ENCODE measurements at places on chromosomes 7 and 10.

- no peak for DNase-seq
These were observed 905 bp downstream of the ASB13 start for GRCh38 chr10:5665373-5666007.

- no peak for DNase-seq
These were observed 427.0 kb downstream of the PHTF2 start for GRCh38 chr7:78225534-78225933.

DNA sequence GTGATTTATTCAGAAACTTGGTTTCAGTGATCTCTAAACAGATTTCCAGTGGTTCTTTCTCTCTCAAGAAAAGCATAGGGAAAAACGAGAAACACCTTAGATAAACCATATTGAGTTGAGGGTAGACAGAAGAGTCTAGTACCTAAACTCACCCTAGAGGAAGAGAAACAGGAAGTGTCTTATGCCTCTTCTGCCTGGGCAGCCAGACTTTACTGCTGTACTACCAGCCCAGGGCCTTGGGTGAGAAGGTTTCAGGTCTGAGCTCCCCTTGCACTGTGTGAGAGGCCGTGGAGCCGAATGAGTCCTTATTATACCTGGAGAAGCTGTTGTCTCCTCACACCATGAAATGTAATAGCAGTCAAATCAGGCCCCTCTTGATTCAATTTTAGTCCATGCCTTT, 18.2 kb downstream of the HIF1AN start:
- DNase-seq: no peak

GRCh38 chr10:121500701-121501332, 97.4 kb downstream of the FGFR2 start:
- DNase-seq: no peak

DNA sequence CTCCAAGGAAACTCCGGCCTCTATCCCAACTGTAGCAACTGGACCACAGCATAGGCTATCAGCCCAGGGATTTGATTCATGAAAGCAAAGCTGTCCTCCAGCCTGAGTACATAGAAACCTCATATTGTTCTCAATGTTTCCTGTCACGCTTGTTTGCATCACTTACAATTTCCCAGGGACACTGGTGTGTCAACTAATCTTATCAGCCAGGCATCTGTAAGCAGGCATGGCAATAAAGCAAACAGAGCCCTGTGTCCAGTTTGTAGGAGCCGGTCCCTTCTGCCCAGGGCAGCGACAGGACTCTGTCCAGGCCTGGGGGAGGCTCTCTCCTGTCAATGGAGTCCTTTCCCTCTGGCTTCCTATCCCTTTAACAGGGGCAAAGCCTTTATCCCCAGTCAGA, 23.0 kb upstream of the CDHR3 start:
- no peak for DNase-seq

DNA sequence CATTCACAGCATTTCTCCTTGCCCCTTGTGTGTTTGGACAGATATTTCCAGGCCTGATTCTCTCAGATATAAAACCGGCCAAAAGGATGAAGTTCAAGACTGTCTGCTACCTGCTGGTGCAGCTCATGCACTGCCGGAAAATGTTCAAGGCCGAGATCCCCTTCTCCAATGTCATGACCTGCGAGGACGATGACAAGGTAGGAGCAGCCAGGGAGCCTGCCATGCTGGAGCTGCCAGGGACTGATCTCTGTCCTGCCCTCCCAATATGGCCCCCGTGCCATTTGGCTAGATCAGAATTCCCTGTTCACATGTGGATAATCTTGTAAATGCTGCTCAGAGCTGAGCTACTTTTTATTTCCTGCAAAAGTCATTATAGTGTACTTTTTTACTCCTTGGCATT, 87.8 kb downstream of the ADCY1 start:
- no peak for DNase-seq

DNA sequence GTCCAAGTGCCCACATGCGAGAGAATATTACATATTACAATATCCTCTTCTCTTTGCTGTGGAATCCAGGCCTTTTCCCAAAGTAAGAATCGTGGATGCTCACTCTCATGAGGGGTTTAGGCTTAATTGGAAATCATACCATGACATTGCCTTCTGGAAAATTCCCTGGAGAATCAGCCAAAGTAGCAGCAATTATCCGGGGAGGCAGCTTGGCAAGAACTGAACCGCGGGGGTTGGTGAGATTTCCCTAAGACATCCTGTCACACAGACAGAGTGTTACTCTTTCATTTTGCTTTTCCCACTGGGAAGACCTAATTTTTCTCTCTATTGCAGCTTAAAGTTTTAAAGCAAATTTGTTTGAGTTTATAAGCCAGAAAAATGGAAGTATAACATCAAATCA, 463.6 kb upstream of the DPP6 start:
- no peak for DNase-seq

Measured in sigmoid colon (tissue), 7 donors.